Activated T-cell treated with anti-CD3 and anti-CD28 coated beads, Interleukin-2, amount 50 U/mL, for 4 hours (primary cell): ENCODE measurements at places on chromosomes 4 and X. TPM values are rescaled to one million over a fixed set of nuclear protein-coding genes. Genes with fewer than 3 reads are reported as not detected.

DNA sequence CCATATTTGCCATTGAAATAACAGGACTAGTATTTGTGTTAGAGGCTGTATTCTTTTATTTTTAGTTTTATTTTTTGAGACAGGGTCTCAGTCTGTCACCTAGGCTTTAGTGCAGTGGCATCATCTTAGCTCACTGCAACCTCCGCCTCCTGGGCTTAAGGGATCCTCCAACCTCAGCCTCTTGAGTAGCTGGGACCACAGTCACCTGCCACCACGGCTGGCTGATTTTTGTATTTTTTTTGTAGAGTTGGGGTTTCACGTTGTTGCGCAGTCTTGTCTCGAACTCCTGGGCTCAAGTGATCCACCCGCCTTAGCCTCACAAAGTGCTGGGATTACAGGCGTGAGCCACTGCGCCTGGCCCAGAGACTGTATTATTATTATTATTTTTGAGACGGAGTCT lies 15.3 kb downstream of the TMEM131L start:
- no peak for DNase-seq

DNA sequence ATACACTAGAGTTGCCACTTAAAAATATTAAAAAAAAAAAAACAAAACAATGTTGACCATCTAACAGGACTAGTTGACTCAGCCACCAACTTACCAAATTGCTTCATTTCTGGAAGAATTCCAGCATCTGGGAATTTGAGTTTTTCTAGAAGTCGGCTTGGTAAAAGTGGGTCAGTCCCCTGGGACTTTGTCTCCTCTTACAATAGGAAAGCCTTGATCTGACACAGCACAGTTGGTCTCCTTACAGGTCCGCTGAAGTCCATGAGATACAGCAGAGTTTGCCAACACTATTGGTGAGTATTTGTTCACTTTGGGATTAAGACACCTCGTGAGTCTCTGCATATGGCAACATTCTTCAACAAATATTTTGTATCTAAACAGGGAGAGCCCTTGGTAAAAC lies 18.2 kb upstream of the DDIT4L start:
- no peak for DNase-seq

The MAGEA2 gene
- total RNA-seq = not detected

GRCh38 chrX:68533656-68534055 lies 34.8 kb downstream of the YIPF6 start:
- no peak for DNase-seq

The NAP1L2 gene
- total RNA-seq = 2.7 TPM

- DNase-seq = no peak
Observed at GRCh38 chr4:152462695-152463094, 73.2 kb downstream of the FBXW7 start.

The CHRNA9 gene
- total RNA-seq = not detected

DNA sequence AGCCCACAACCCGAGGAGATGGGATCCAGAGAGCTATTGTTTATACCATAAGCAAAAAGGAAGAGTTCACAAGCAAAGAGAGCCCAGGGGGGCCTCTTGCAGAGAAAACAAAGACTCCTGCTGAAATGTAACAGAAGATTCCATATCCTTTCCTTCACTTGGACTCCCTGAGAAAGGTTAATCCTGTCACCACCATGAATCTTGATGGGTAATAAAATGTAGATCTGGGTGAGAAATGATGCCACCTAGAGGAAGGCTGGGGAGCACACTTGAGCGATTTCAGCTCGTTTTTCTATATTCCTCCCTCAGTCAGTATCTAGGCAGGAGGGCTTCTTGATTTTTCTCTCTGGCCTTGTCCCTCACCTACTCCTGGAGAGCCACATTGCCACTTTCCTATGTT lies 10.2 kb upstream of the KCNE5 start:
- DNase-seq = no peak

GRCh38 chr4:8688041-8688907 lies 95.7 kb downstream of the CPZ start:
- DNase-seq = no peak

The CYTL1 gene
- not detected for total RNA-seq
